ENCODE measurements at places on chromosomes 2 and 18.

- no peak for DNase-seq
These were observed 34.6 kb downstream of the DNAH6 start for GRCh38 chr2:84550916-84551315.

DNA sequence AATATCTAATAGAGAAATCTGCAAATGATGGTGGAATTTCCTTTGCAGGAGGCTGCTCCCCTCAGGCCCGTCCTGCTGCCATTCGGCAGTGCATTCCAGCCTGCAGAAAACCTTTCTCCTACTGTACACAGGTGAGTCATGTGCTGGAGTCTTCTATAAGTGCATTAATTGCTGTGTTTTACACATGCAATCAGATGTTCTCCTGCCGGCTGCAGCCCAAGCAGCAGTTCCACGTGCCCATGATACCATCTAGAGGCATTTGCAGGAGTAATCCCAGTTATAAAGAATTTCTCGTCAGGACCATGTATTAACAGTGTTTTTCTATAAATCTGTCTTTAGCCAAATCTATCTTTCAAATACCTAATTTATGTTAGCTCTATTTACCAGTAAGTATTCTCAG lies 304.7 kb upstream of the HNMT start:
- DNase-seq: no peak

DNA sequence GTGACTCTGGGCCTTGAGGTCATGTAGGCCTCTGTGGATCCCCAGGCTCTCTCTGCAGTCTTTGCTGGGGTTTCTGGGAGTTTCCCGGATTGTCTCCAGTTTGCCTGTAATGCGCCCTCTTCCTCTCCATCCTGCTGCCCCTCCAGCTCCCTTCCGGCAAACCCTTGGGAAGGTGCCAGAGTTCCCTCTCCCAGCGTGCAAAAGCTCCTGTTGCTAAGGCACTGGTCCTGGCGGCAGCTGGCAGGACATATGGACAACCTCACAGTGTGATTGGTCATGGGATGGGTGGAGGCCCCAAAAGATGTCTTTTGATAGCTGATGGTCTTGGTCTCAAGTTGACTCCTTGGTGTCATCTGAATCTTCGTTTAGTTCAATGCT lies 320.1 kb downstream of the CYP26B1 start:
- DNase-seq: no peak

DNA sequence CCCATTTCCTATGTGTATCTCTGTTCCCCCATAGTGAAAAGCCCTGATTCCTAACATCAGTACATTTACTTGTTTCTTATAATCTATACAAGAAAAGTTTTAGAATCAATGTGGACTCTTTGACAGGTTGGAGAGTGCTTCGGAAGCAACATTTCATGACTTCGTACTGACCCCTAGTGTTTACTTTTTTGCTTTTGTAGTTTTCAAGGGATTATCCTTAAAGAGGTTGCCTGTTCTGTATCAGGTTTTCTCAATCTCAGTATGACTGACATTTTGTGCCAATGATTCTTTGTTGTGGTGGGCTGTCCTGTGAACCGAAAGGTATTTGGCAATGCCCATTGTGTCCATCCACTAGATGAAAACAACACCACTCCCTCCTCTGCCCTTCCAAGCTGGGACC lies 43.3 kb upstream of the SERPINB2 start:
- peak; percentile 20 for DNase-seq

DNA sequence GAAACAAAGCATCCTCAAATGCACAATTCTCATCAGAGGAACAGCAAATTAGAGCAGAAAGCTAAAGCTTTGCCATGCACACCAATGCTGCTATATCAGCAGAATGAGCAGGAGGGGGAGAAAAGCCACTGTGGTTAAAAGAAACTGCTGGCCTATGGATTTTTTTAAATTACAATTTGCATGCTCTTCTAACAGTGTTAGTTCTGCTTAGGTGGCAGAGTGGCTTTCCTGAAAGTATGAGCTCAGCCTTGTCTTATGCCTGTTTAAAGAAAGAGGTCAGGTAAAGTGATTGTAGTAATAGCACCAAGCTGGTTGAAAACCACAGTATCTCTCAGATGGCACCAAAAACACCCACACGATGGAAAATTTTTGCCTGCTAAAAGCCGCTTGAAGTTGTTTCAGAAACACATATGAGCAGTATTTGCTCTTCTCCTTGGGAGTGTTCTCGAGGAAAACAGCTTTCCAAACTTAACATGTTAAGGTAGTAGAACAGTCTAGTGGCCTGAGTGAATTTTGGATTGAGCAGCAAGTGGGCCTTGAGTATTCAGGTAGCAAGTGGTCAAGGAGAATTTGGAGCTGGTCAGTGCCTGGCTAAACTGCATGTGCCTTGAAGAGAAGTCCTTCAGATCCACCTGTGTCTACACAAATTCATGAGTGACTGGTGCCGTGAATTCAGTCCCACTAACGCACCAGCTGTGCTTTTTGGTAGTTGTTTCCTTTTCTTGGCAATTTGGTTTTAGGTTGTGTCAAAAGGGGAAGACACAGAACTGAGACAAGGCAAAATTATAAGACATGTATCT lies 19.6 kb upstream of the NDUFV2 start:
- DNase-seq: no peak

DNA sequence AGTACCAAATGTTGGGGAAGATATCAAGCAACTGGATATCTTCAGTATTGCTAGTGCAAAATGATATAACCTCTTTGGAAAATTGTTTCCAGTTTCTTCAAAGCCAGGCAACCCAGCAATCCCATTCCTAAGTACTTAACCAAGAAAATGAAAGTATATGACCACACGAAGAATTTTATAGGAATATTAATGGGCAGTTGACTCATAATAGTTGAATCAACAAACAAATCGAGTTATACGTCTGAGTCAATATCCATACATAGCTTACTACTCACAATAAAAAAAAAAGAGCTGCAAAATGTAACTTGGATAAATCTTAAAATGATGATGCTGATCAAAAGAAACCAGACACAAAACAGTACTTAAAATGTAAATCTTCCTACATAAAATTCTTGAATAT lies 810.4 kb downstream of the METTL4 start:
- no peak for DNase-seq

DNA sequence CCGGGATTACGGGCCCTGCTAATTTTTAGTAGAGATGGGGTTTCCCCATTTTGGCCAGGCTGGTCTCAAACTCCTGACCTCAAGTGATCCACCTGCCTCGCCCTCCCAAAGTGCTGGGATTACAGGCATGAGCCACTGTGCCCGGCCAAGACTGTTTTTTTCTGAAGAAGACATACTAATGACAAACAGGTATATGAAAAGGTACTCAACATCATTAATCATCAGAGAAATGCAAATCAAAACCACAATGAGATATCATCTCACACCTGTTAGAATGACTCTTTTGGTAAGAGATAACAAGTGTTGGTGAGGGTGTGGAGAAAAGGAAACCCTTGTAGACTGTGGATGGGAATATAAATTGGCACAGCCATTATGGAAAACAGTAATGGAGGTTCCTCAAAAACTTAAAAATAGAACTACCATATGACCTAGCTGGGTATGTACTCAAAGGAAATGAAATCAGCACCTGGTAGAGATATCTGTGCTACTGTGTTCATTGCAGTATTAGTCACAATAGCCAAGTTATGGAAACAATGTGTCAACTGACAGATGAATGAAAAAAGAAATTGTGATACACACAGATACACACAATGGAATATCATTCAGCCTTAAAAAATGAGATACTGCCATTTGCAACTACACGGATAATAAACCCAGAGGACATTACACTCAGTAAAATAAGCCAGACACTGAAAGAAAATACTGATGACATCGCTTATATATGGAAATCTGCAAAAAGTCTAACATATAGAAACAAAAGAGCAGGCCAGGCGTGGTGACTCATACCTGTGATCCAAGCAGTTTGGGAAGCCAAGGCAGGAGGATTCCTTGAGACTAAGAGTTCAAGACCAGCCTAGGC lies 20.8 kb downstream of the SOS1 start:
- DNase-seq: no peak

GRCh38 chr2:113723411-113723810 lies 33.0 kb downstream of the SLC35F5 start:
- DNase-seq: no peak

GRCh38 chr2:188966079-188966571 lies 8.0 kb upstream of the COL3A1 start:
- no peak for DNase-seq

- no peak for DNase-seq
These were observed 52.0 kb upstream of the UBXN4 start for GRCh38 chr2:135689679-135690078.

GRCh38 chr2:172228177-172228808 lies 125.6 kb upstream of the DLX2 start:
- DNase-seq: no peak

- DNase-seq: no peak
These were observed 17.0 kb downstream of the BZW1 start for GRCh38 chr2:200828572-200829257.

GRCh38 chr2:69628325-69629021 lies 15.1 kb downstream of the AAK1 start:
- no peak for DNase-seq

DNA sequence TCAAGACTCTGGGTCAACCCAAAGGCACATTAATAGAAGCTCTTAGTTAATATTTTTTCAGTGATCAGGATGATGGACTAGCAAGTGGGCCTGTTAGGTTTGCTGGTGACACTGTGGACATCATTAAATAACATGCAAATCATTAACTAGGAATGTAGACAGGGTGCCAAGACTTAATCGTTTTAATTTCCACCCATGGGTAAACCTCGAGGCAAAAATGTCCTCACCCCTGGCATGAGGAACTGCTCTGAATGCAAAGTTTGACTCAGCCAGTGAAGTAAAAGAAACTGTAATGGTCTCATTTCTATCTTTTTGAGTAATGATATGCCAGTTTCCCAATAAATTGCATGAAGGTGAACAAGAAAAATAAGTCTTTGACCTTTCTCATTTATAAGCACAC lies 152.6 kb upstream of the MEX3C start:
- no peak for DNase-seq

GRCh38 chr2:126244937-126245336 lies 411.0 kb upstream of the GYPC start:
- DNase-seq: no peak

DNA sequence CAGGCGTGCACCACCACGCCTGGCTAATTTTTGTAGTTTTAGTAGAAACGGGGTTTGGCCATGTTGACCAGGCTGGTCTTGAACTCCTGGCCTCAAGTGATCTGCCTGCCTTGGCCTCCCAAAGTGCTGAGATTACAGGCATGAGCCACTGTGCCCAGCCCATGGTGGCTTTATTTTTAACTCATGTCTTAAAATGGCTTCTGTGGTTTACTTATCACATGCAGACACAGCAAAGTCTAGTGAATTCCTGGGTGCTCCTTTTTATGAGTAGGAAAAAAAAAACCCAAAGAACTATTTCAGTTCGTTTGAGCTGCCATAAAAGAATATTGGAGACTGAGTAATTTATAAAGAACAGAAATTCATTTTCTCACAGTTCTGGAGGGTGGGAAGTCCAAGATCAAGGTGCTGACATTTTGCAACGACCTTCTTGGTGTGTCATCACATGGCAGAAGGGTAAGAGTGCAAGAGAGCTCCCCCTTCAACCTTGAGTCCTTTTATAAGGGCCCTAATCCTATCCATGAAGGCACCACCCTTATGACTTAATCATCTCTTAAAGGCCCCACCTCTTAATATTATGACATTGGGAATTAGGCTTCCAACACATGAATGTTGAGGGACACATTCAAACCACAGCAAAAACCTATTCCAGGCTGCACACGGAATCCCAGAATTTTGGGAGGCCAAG lies 12.6 kb upstream of the REL start:
- DNase-seq: no peak

DNA sequence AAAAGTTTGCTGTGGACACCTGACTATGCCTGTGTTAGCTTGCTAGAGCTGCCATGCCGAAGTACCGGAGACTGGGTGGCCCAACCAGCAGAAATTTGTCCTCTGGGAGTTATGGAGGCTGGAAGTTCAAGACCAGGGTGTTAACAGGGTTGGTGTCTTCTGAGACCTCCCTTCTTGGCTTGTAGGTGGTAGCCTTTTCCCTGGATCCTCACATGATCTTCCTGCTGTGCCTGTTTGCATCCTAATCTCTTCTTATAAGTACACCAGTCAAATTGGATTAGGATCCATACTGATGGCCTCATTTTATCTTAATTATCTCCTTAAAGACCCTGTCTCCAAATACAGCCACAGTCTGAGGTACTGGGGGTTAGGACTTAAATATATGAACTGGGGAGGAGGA lies 845 bp downstream of the TMEM177 start:
- no peak for DNase-seq

GRCh38 chr2:86068136-86068588 lies 37.5 kb downstream of the POLR1A start:
- no peak for DNase-seq

DNA sequence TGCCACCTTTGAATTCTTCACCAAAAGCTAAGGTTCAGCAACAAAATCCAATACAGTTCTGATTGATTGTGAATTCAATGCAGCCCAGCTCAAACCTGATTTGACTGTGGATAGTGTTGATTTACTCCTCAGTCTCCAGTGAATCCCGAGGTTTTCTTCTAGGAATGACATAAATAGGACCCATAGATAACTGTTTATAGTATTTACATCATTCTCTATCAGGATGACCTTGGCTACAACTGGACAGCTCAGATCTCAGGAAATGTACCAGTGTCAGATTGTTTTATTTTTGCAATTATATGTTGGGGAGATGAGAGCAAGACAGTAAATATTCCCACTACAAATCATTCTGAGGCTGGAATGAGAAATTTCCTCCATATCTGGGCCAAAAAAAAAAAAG lies 21.2 kb downstream of the RBM43 start:
- DNase-seq: no peak

DNA sequence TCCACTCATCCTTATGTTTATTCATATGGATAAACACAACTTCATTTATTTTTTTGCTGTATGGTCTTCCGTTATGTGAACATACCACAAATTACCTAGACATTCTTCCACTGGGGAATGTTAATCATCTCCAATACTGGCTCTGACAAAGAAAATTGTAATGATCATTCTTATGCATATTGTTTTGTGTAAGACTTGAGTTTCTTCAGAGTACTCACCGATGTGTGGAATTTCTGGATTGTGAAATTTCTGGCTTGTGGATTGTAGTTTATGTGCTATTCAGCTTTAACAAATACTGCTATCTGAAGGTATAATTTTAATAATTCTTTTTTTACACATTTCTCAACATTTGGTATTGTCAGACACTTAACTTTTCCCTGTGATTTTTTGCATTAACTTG lies 212.2 kb upstream of the THUMPD2 start:
- DNase-seq: no peak

DNA sequence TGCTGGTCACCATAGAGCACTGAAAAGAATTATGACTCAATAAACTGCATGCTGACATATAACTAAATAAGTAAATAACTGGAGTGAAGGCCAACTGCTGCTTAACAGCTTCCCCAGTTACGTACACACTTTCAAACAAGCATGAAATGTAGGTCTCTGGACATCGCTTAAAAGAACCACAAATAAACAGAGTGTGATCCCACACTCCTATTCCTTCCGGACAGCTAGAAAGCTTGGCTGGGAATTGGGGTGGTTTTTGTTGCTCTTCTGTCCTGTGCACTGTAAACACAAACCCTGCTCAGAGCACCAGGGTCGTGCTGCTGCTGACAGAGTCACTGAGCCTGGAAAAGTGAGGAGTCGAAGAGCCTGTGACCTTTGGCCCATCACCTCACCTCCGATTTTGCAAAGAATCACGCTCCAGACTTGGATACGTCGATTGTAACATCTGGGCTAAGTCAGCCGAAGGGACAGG lies 162.7 kb upstream of the NT5C1B start:
- DNase-seq: no peak

GRCh38 chr2:150282771-150283371 lies 204.6 kb downstream of the RND3 start:
- peak; percentile 22 for DNase-seq

- no peak for DNase-seq
These were observed 161.4 kb downstream of the BCL2 start for GRCh38 chr18:63158012-63158631.
